Ovary (tissue), 10 donors: ENCODE measurements at places on chromosomes 5 and 9.

DNA sequence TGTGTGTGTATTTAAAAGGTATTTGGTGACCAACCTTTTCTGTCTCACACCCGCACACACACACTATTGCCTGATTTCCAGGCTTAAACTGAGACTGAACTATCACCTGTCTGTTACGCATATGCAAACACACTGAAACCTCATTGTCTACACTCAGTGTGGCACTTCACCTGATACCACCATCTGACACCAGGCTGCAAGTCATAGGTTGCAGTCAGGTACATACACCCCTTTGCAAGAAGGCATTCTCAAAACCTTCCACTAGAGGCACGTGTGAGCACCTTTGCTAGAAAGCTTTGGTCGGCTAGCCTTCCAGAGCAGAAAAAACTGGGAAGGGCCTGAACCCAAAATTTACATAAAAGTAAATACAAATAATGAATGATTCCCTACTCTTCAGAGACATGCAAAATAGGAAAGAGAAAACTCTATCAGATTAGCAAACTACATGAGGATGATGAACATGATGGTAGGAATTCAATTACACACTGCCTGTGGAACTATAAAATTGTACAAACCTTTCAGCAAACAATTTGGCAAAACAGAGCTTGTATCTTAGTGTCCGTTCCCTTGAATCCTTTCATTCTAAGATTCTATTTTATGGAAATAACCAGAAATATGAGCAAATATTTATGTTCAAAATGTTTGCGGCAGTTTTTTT, 5.9 kb upstream of the FOXD1 start:
- DNase-seq: no peak

DNA sequence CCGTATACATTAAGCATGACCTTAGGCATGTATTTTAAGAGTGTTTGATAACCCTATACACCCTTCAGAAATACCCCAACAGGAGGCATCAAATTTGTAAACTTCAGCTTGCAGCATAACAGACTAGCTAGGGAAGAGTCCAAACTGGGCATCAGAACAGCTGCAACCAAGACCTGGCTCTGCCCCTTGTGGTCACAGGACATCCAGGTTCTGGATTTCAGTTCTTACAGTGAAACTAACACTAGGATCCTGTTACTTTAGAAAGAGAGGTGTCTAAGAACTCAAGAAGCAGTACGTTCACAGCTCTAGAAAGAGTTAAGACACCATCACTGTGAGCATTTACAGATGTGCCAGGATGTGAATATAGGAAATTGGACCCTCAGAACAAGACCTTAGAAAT, 229.8 kb downstream of the BNC2 start:
- DNase-seq: no peak

DNA sequence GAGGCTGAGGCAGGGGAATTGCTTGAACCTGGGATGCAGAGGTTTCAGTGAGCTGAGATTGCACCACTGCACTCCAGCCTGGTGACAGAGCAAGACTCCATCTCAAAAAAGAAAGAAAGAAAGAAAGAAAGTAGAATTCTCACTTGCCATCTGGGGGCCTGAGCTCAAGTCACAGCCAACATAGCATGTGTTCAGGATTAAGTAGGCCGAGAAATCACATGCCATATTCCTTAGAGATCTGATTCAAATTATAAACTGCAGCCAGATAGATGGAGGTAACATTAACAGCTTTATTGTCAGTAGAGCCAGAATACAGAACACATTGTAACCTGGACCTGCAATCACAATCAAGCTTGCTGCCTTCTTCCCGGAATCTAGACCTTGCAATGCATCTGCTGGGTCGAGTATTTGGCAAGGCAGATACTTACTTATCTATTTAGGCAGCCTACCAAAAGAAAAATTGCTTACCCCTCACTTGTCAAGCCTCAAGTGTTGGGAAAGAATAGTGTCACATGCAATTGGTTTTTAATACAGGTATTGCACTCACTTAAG, 173.7 kb downstream of the CPLANE1 start:
- no peak for DNase-seq

DNA sequence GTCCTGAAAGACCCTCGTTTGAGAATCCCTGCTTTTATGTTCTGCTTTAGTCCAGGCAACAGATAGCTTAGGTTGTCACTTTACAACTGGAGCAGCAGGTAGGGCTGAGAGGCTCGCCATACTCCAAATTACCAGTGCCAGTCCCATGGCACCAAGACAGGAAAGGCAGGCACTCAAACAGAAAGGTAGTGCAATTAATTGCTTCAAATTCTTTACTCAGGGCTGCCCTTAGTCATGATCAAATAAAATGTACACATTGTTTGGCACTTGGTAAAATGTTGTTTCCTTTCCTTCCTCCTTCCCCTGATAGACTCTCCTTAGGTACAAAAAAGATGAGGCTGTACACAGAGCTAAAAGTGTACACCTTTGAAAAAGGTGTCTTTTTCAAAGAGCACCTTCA, 115.8 kb upstream of the CCDC152 start:
- no peak for DNase-seq

DNA sequence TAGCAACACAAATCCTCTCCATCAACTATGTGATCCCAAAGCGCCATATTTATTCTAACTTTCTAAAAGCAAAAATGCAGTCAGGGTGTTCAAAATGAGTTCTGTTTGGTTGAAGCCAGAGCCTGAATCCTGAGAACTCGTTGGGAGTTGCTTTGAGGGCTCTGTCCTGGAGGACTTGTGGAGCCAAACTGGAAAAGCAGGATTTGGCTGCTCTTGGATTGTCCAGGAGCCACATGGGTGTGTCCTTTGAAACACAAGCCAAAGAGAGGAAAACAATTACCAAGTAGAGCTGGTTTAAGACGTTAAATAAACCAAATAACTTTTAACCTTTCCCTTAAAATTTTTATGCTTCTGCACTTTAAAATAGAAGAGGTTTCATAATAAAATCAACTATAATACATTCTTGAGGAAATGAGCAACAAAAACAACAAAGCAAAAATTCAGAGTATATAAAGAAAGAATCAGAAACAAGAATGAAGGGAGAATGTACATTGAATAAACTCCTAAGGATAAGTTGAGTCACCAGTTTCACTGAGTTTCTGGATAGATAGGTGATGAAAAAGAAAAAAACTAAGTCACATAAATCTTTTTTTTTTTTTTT, 13.5 kb downstream of the C5orf46 start:
- DNase-seq: no peak

DNA sequence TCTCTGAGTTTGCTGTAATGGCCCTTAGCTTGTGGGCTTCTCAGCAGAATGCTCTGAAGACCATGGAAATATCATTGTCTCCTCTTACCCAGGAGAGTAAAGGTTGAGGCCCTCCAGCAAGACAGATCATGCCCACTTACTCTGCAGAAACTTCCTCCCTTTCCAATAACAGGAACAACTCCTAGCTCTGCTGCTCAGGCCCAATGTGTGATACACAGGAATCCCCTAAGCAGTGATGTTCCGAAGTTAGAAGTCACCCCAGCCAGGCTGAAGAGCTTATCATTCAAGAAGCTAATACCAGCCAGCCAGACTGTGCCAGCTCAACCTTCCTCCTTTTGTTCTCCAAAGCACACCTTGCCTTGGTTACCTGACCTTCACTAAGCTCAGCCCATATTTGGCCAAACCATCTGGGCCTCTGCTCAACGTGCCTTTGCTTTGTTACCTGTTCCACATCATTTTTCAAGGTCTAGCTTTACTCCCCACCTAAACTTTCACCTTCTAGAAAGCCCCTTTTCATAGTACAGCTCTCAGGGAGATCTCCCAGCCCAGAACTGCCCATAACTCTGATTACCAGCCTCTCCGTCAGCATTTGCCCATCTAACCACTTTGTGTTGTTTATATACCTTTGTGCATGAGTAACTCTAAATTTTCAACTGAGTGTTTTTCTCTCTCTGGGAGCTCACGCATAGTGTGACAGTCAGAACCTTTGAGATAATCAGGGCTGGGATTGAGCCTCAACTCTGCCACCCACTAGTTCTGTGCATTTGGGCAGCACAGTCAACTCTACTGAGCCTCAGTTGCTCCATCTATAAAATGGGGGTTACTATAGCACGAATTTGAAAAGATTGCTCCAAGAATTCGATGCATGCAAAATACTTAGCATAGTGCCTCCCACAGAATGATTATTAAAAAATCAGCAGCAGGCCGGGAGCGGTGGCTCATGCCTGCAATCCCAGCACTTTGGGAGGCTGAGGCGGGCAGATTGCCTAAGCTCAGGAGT, 107.6 kb upstream of the CPEB4 start:
- DNase-seq: no peak

DNA sequence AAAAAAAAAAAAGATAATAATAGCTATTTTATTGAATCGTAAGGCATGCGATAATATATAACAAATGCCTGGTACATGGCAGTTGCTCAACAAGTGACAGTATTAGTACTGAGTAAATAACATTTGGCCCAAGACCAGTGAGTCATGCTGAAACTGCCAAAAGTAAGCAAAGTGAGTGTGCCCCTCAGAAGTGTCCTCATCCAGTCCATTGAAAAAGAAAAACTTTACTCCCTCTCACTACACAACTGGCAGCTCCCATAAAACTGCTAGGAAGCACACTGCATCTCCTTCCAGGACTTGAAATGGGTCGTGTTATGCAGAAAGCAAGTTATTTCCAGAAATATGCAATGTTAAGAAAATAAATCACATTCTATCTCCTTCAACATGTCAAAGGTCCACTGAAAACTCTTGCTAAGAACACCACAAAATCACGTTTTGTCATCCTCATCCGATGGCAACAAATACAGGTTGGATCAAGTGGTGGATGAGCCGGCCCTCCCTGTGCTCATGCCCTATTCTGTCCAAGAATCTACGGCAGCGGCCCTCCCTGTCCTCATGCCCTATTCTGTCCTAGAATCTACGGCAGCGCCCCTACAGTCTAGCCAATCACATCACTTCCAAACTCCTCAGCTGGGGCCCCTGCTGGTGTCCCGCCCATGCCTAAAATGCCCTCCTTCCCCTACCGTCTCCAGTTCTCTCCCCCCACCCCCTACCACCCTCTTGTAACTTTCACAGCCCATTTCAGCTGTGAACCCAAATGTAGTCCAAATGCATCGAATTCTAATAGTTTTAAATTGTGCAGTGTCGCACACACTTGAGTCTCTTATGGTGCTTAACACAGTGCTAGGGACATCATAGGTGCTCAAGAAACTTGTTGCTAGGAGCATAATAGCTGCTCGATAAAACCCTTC, 12.5 kb downstream of the PTCH1 start:
- DNase-seq: no peak

DNA sequence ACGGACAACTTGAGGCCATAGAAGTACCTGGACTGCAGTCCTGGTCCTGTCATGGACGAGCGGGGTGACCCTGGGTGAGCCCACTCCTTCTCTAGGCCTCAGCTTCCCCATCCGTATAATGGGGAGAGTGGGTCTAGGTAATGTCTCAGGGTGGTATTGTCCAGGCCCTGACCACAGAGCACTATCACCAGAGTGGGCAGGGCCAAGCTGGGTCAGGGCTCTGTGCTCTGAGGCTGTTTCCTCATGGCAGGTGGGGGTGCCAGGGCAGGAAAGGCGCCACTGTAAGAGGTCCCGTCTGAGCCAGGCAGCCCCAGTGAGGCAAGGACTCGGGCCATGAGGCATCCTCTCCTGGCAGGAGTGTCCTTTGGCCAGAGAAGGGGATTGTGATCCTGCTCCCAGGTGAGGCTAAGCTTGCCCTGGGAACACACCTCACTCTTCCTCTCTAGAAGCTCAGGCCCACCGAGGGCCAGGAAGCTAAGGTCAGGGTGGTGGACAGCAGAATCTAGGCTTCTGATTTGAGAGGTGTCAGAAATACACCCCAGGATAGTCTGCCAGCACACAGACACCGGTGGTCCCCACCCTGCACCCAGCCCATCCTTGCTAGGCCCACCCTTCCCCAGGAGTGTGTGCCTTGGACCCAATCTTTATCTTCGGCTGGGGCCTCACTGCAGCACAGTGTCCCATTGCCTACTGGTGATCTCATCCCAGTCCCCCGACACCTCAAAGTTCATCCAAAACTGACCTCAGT, 1.5 kb upstream of the MYOZ3 start:
- peak; percentile 28 for DNase-seq

DNA sequence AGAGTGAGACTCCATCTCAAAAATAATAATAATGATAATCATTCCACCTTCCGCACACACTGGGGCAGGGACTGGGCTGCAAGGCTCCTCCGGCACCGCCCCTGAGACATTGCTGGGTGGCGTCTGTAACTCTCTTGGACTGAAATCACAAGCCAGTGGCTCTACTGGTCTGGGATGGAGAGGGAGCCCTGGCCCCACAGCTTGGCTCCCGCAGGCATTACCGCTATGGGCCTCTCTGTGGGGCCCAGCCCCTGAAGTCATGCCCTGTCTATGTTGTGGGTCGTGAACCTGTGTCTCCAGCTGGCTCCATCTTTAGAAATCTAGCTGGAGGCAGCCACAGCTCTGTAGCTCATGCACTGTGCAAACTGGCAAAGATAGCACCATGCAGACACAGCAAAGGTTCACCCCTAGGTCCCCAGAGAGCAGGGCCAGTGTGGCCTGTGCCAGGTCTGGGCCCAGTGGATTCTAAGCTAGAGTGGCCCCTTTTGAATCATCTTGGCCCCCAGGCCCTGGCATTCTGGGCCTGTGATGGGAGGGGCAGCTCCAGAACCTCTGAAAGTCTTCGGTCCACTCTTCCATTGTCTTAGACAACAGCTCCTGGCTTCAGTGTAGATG, 36.1 kb upstream of the COL5A1 start:
- DNase-seq: no peak

- no peak for DNase-seq
These were observed 52.8 kb upstream of the TUT7 start for GRCh38 chr9:86407022-86407421.

DNA sequence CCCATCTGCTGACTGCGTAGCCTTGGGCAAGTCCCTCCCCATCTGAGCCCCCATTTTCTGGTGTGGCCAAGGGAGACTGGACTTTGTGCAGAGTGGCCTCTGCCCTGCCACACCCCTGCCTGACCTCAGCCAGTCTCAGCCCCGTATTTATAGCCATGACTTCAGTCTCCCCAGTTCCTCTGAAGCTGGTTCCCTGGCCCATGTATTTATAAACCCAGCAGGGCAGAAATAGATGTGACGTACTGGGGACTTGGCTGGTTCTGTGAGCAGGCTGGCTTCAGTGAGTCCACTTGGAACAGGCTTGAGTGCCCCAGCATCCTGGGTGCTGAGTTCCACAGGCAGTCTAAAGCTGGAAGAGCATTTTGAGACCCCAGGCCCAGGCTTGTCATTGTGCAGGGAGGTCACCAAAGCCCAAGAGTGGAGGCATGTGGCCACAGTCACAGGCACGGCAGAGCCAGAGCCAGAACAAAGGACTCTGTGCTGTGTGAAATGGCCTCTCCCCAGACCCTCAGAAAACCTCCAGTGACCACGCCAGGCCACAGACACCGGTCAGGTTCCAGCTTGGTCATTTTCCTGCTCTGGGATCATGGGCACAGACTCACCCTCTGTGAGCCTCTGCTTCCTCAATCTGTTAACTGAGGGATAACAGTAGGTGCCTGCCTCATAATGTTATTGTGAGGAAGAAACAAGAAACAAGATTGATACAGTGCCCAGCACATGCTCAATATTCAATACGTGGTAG, 30.4 kb upstream of the SYNPO start:
- DNase-seq: no peak
